ENCODE measurements at places on chromosomes 7 and 10.

DNA sequence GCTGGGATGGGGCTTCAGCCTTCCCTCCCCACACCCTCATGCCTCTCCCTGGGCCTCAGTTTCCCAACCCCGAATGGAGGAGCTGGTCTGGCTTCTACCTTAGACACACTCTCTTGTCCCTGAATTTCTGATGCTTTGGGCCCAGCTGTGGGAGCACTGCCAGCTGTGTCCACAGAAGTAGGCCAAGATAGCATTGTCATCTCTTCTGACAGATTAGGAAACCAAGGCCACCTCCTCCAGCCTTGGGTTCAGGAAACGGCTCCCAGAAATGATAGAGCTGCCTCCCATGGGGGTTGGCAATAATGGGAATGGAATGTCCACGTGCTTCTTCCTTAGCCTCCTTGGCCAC lies 1.3 kb downstream of the PPIF start:
- DNase-seq, result no peak

- no peak for DNase-seq
Observed at GRCh38 chr10:37639200-37639599, 218.2 kb downstream of the ZNF248 start.

- no peak for DNase-seq
Observed at GRCh38 chr7:116438267-116438666, 61.3 kb upstream of the CAV2 start.

DNA sequence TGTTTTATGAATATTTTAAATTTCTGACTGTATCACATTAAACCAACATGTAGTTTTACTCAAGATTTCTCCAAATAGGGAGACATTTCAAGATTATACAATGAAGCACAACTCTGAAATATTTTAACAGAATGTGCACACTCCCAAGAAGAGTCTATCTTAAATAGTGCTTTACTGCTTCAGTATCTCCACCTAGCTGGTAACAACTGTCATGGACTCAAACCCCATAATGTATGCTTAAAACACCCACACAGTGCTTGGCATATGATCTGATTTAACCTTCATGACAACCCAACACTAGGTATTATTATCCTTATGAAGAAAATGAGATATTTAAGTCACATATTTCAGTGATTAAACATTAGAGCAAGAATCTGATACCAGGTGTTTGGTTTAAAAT lies 45.9 kb downstream of the ASZ1 start:
- DNase-seq, result no peak

Measured in NCI-H187 (cell line).